DMS153 (cell line): ENCODE measurements at places on chromosomes 6 and 20.
A peak's percentile ranks its signal among the peaks of the same experiment; 100 is the strongest.

GRCh38 chr20:54708229-54708628 is 232.8 kb downstream of the DOK5 start:
- no peak for DNase-seq

DNA sequence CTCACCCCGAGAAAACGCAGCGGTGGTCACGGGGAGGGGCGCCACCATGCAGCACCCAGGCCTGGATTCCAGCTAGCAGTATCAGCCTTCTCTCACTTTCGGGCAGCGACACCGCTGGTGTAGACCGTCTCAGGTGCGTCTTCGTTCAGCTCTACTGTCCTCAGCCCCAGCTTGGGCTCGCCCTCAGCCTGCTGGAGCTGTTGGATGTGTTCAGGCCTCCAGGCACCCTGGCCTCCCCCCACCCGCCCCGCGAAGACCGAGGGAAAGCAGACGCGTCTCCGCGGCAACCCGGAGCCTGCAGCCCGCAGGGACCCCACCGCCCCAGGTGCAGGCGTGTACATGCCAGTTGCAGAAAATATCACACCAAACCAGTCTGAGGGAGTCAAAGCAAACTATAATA is 60.8 kb upstream of the CARMIL1 start:
- peak; percentile 36 for DNase-seq

- DNase-seq: no peak
Measured at GRCh38 chr20:33463332-33464101, 20.0 kb upstream of the SNTA1 start.

GRCh38 chr6:123515715-123516114 is 121.0 kb downstream of the TRDN start:
- DNase-seq: no peak

DNA sequence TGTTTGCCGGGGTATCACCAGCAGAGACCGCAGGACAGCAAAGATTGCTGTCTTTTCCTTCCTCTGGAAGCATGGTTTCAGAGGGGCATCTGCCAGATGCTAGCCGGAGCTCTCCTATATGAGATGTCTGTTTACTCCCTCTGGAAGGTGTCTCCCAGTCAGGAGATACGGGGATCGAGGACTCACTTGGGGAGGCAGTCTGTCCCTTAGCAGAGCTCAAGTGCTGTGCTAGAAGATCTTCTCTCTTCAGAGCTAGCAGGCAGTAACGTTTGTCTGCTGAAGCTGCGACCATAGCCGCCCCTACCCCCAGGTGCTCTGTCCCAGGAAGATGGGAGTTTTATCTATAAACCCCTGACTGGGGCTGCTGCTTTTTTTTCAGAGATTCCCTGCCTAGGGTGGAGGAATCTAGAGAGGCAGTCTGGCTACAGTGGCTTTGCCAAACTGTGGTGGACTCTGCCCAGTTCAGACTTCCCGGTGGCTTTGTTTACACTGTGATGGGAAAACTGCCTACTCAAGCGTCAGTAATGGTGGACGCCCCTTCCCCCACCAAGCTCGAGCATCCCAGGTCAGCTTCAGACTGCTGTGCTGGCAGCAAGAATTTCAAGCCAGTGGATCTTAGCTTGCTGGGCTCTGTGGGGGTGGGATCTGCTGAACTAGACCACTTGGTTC is 133.0 kb upstream of the FLRT3 start:
- DNase-seq: no peak

DNA sequence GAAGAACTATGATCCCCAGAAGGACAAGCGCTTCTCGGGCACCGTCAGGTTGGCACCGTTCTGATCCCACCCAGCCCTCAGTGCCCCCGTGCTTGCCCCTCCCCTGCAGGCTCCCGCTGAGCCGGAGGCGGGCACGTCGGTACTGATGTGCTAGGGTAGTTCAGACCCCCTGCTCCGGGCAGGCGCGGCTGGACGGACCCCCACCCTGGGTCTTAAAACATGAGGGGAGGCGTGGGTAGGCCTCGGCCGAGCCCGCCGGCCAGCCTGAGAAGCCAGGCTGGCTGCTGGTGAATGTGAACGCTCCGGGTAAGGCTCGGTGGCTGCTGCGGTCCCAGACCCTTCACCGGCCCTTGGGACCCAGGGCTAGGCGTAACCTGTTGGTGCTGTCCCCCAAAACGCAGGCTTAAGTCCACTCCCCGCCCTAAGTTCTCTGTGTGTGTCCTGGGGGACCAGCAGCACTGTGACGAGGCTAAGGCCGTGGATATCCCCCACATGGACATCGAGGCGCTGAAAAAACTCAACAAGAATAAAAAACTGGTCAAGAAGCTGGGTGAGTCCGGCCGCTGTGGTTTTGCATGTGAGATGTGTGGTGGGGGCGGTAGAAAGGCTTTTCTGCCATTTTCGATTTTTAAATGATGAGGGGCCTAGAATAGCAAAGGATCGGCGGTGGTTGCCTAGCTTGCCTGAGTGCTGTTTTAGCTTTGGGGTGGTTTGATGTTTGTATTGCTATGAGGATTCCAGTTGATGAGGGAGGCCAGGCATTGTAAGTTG is 964 bp downstream of the RPL10A start:
- DNase-seq: no peak
